ENCODE measurements at places on chromosomes 6 and 20.

DNA sequence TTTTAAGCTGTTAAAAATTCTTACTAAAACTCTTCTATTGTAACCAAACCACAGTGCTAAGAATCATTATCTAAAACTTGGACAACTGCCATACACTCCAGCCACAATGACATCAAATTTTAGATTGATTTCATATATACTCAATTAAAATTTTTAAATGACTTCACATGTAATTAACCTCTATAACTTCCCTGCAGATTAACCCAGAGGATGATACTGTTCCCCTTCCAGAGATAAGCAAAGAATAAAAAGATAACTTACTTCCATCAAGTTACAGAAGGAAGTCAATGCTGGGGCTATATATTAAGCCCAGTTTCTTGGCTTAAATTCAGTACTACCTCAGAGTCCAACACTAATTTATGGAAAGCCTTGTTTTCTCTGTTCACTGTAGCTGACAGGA is 71.3 kb downstream of the ARHGAP18 start:
- DNase-seq, result no peak

- peak; percentile 21 for DNase-seq
Measured at GRCh38 chr6:8219352-8219943, 117.1 kb upstream of the EEF1E1 start.

DNA sequence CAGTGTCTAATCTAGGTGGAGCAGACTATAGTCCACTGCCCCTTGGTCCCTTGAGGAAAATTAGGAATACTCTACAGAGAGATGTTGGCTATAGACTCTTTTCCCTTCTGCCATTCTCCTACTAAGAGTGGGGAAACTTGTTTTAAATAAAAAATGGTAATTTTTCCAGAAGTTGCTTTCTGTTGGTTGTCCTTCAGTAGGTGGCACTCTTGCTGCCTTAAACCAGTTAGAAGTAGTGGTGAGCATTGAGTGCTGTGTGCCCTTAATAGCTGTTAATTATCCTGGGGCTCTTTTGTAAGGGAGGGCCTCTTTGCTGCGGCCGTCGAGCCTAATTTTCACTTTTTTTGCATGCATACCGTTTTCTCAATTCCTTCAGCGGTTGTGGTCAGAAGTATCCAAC is 2.8 kb downstream of the CMTR1 start:
- DNase-seq, result no peak

DNA sequence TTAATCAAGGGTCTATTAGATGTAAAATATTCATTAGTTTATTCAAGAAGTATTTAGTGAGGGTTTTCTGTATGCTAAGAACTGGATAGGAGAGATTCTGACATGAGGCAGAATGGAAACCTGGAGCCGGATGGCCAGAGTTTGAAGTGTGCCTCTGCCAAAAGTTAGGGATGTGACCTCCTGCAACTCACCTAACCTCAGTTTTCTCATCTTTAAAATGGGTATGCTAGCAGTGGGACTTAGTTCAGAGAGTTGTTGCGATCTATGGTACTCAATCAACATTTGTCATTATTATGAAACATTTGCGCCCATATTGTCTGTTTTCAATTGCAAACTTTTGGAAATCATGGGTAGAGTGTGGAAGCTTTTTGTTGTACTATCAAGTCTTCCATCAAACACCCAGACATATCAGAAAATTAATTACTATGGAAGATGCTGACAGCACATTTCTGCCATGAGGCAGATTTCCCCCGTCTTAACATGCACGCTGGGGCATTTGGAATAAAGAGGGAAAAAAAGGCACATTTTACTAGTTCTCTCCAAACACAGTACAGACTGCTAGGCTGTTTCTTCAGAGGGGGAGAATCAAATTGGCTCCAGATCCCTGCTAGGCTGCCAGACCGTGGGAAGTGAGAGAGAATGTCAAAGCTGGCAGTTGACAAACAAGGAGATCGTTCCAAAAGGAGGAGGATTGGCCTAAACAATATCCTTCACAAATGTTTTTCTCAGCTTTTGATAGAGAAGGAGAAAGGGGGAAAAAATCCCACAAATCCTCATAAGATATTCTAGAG is 205.3 kb upstream of the TSHZ2 start:
- DNase-seq, result no peak

GRCh38 chr6:146028252-146028795 is 538 bp upstream of the GRM1 start:
- peak; percentile 23 for DNase-seq

GRCh38 chr6:70289299-70289698 is 13.6 kb downstream of the COL9A1 start:
- DNase-seq, result no peak

DNA sequence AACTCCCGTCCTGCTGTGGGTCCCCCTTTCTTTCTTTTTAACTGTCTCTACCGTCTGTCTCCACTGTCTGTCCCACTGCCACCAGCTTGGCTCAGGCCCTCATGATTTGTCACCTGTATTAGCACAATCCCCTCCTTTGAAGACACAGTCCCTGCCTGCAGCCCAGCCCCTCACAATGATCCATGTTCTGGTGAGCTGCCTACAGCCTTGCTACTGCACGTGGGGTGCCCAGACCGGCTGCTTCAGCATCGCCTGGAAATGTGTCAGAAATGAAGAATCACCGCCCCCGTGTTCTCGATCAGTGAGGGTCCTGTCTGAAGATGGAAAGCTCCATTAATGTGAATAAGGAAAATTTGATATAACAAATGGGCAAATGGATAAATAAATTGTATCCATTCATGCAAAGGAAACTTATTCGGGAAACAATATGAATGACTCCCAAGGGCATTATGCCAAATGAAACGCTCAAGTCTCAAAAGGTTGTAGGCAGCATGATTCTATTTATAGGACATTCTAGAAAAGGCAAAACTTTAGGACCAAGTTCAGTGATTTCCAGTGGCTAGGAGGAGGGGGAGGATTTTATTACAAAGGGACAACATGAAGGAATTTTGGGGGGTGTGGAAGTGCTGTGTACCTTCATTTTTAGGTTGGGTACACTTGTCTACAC is 59.4 kb upstream of the CD83 start:
- DNase-seq, result no peak

GRCh38 chr6:21245488-21245887 is 348.1 kb upstream of the SOX4 start:
- DNase-seq, result no peak

- no peak for DNase-seq
Measured at GRCh38 chr6:68740828-68741500, 105.9 kb downstream of the ADGRB3 start.

DNA sequence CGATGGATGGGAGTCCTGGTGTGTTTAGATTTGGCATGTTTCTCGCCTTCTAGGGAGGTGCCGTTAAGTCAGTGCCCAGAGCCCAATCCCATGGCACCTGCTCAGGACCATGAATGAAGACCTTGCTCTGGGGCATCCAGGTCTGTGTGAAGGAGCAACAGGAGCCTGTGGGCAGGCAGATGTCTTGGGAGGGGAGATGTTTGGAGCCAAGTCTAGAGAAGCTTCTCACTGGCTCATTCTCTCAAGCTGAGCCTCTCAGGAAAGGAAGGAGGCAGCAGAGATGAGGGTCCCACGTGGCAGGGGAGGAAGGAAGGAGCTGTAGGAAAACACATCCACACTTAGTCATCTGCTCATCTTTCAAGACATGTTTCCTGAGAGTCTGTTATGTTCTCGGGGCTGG is 9.5 kb upstream of the SIRPB1 start:
- DNase-seq, result no peak

GRCh38 chr20:51428401-51429143 is 113.9 kb downstream of the NFATC2 start:
- DNase-seq, result peak; percentile 85

- DNase-seq, result no peak
Measured at GRCh38 chr6:130761286-130761685, 65.9 kb upstream of the SMLR1 start.

- DNase-seq, result no peak
Measured at GRCh38 chr6:44943541-44943940, 384.6 kb upstream of the RUNX2 start.

GRCh38 chr6:90719321-90720195 is 132.7 kb upstream of the MAP3K7 start:
- DNase-seq, result no peak

- no peak for DNase-seq
Measured at GRCh38 chr20:14889496-14890255, 552.3 kb upstream of the FLRT3 start.
